ENCODE measurements at places on chromosomes 4 and X.
A peak's percentile ranks its signal among the peaks of the same experiment; 100 is the strongest.

- no peak for DNase-seq
Observed at GRCh38 chr4:121964958-121965357, 13.1 kb upstream of the TRPC3 start.

DNA sequence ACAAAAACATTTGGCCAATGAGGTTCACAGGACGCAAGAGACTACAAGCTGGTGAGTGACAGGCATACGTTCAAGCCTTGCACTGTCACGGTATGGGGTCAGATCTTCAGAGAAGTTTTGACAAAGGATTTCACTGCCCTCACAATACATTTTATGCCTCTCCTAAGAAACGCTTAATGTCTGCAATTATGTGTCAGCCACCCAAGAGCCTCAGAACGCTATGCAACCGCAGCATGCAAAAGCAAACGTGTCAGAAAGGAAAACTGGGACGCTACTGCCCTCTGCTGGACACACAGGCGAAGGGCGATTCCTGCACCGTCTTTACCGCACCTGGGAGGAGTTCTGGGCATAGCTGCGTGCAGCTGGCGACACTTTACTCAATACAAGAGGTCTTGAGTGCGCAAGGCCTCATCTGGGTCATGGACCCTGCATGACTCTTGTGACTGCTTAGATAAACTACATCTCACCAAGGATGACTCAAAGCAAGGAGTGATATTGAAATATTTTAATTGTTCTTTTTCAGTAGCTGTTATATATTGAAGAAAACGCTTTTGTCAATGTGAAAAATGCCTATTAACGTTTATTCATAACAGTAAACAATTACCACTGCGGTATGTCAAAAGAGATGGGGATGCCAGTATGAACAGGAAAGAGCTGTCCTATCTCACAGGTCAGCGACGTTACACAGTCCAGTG is 147.6 kb upstream of the FRG1 start:
- DNase-seq, result peak; percentile 60

GRCh38 chr4:23697001-23697528 is 192.8 kb downstream of the PPARGC1A start:
- DNase-seq, result no peak

DNA sequence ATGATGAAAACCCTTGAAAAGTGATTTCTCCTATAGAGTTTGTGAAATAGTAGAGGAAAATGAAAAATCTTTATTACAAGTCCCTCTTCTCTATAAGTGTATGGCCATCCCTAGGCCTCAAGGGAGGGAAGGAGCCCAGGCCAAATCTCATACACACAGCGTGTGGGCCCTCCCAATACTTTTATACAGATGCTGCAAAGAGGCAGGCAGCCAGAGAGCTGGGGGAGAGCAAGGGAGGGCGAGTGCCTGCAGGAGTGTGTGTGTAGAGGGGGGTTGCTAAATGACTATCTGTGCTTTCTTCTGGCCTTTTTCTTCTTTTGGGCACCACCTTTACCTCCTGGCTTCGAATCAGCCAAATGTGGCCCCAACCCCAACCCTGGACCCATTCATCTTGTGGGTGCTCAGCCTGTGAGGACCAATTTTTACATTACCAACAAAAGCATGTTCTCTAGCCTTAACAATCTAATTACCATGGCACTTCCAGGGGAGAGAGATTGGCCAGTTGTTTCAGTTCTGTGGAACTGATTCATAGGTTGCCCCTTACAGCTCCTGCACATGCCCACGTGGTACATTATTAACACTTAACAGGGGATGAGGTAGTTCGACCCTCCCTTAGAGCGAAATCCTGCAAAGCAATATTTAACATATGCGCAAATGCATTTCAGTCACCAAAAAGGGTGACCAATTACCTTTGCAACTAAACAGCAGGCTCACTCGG is 2.0 kb downstream of the GPC3 start:
- DNase-seq, result no peak

GRCh38 chrX:125198546-125198945 is 121.1 kb upstream of the TEX13C start:
- DNase-seq, result no peak

DNA sequence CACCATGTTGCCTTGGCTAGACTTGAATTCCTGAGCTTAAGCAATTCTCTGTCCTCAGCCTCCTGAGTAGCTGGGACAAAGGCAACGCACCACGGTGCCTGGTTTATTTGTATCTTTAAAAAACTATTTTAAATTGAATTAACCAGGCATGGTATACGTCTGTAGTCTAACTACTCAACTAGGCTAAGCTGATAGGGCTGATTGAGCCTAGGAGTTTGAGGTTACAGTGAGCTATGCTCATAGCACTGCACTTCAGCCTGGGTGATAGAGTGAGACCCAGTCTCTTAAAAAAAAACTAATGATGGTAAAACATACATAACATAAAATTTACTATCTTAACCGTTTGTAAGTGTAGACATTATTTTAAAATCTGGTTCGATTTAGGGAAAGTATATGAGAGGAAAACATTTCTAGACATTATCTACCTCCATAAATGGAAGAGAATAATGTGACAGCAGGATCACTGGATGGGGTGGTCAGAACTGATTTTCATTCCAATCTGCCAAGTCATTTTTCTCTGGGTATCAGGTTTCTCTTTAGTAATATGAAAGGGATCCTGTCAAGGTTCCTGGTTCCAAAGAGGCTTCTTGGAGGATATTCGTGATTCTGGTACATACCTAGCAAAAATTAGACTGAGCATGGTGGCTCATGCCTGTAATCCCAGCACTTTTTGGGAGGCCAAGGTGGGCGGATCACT is 8.7 kb upstream of the ITGB1BP2 start:
- DNase-seq, result no peak

DNA sequence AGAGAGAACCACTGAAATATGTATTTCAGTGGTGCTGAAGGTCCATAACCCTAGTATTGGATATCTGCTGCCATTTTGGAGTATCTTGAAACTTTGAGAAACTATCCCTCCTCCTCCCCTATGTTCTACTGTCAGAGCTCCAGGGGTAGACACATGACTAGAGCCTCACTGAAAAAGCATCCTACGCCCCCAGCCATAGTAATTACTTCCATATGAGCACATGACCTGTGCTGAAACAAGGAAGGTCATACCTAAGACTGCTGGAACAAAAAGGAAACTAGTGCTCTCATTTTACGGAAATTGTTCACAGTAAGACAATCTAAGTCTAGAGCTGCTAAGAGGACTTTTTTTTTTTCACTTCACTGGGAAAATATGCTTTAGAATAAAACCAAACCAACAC is 42.0 kb upstream of the MAPK10 start:
- DNase-seq, result no peak

- no peak for DNase-seq
Observed at GRCh38 chrX:50483283-50483682, 12.7 kb upstream of the DGKK start.

DNA sequence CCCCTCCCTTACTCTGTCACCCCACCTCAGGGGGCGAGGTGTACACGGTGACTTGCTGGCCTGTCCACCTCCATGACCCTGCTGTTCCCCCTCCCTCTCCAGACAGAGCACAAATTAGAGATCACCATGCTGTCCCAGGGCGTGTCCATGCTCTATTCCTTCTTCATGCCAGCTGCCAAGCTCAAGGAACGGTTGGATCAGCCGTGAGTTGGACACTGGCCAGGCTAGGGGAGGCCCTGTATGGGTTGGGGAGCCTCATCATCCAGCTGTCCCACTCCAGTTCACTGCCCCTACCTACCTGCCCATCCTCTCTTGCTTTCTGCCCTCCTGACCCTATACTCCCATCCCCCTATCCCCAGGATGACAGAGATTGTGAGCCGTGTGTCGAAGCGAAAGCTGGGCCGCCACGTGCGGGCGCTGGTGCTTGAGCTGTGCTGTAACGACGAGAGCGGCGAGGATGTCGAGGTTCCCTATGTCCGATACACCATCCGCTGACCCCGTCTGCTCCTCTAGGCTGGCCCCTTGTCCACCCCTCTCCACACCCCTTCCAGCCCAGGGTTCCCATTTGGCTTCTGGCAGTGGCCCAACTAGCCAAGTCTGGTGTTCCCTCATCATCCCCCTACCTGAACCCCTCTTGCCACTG is 3.9 kb upstream of the CDK16 start:
- DNase-seq, result no peak

DNA sequence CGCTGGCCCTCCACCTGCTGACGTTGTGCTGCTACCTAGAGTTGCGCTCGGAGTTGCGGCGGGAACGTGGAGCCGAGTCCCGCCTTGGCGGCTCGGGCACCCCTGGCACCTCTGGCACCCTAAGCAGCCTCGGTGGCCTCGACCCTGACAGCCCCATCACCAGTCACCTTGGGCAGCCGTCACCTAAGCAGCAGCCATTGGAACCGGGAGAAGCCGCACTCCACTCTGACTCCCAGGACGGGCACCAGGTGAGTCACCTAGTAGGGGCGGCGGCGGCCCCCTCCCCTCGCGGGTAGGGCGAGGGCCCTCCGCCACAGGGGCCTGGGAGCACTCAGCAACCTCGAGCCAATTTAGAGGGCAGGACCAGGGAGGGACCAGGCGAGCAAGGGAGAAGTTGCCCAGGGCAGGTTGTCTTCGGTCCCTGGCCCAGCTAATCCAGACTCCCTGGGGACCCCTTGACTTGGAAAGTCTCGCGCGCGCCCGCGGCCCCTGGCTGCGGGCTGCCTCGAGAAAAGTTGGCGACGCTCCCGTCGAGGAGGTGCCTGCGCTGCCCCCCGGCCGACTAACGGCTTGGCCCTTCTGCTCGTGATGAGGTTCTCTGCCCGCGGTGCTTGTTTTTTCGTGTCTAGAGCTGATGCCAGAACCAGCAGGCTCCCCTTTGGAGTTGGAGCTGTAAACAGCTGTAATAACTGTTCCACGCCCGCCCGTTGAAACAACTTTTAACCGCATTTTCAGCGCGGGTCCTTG is 717 bp downstream of the EDA start:
- peak; percentile 6 for DNase-seq

All from GM13976 (cell line).